ENCODE measurements at places on chromosomes 5 and 9. TPM values are rescaled to one million over a fixed set of nuclear protein-coding genes. Genes with fewer than 3 reads are reported as not detected.

TMEM252 gene
- not detected for total RNA-seq

SLC6A19 gene
- total RNA-seq, result not detected

MEIKIN gene
- total RNA-seq, result not detected

SCGB3A2 gene
- total RNA-seq, result not detected

DMRT3 gene
- total RNA-seq, result not detected

ERCC8 gene
- 18.6 TPM for total RNA-seq

CCDC171 gene
- total RNA-seq, result 2.8 TPM

GABRB2 gene
- total RNA-seq, result under 0.01 TPM

SLC6A7 gene
- total RNA-seq, result under 0.01 TPM

PCDH12 gene
- 0.56 TPM for total RNA-seq

SLC22A5 gene
- total RNA-seq, result 6.2 TPM

SLC1A3 gene
- 2.1 TPM for total RNA-seq

CCDC127 gene
- total RNA-seq, result 6.7 TPM

ANKRD33B gene
- total RNA-seq, result 1.3 TPM

TAF11L14 gene
- not detected for total RNA-seq

ZSWIM6 gene
- 11.8 TPM for total RNA-seq

SPINK4 gene
- total RNA-seq, result not detected

ELOVL7 gene
- total RNA-seq, result under 0.01 TPM

CTNND2 gene
- total RNA-seq, result not detected

HTR1A gene
- total RNA-seq, result not detected

ALDOB gene
- not detected for total RNA-seq

SPINK7 gene
- not detected for total RNA-seq

PCSK1 gene
- total RNA-seq, result 2.3 TPM

STING1 gene
- total RNA-seq, result 27.8 TPM

DAB2IP gene
- 6.1 TPM for total RNA-seq

TMEM174 gene
- total RNA-seq, result not detected

PCDHB10 gene
- total RNA-seq, result 1.7 TPM

TAF11L10 gene
- not detected for total RNA-seq

CCNI2 gene
- not detected for total RNA-seq

SMIM33 gene
- total RNA-seq, result under 0.01 TPM

TTC1 gene
- 58.7 TPM for total RNA-seq
